A549 (cell line): ENCODE measurements at places on chromosomes 2 and 18. TPM values are rescaled to one million over a fixed set of nuclear protein-coding genes. Genes with fewer than 3 reads are reported as not detected.

DNAJB2 gene
- 37.5 to 55.5 TPM (median 53.7 TPM) in 3 replicates for polyA plus RNA-seq

RAD51AP2 gene
- polyA plus RNA-seq = not detected in 3 replicates

DPP10 gene
- not detected in 3 replicates for polyA plus RNA-seq

DSC3 gene
- 0.76 to 1.2 TPM (median 1.1 TPM) in 3 replicates for polyA plus RNA-seq

MROH2A gene
- polyA plus RNA-seq = 0.04 to 0.28 TPM (median 0.10 TPM) in 3 replicates
